Prostate gland (tissue), 2 donors: ENCODE measurements at places on chromosomes 11 and 22. TPM values are rescaled to one million over a fixed set of nuclear protein-coding genes. Genes with fewer than 3 reads are reported as not detected.
A peak's percentile ranks its signal among the peaks of the same experiment; 100 is the strongest.

DNA sequence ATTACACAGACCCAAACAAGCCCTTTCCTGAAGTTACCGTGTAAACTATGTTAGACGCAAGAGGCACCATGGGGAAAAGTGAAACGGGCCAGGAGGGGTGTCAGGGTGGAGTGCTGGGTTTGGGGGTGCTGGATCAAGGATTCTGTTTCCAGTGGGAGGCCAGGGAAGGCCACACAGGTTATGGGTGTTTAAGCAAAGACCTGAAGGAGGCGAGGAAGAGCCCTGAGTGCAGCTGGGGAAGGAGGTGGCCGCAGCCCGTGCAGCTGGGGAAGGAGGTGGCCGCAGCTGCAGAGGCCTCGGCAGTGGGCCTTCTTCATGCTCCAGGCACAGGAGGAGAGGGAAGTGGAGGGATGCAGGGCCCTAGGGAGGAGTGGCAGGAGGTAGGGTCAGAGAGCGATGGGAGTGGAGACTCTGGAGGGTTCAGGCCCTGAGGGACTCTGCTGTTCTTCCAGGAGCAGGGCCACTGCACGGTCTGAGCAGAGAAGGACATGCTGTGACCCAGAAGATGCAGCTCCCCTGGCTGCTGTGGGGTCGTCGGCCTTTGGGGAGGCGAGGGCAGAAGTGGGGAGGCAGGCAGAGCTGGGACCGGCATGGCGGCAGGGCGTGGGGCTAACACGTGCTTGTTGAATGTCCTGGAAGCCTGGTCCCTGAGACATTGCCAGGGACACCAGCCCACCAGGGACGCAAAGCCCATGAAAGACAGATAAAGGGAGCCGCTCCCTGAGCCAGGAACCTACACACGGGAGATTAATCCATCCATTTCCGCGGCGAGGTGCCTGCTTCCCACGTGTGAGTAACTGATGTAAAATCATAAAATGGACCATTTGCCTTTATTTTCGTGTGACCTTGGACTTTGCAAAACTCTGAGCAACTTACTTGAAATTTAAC lies 1049.1 kb downstream of the BRD1 start:
- no peak overlapping the region for H3K27ac ChIP-seq
- DNase-seq: no peak
- H3K4me1 ChIP-seq: no peaks in the 10 kb centered on the region
- no peak overlapping the region for H3K4me3 ChIP-seq

Gene TRIM34
- total RNA-seq: 10.3 TPM

GRCh38 chr11:121449626-121450025 lies 2.5 kb upstream of the SORL1 start:
- H3K4me3 ChIP-seq: no peak overlapping the region
- no peaks in the 10 kb centered on the region for H3K36me3 ChIP-seq
- no peak overlapping the region for H3K27ac ChIP-seq
- no peaks in the 10 kb centered on the region for H3K27me3 ChIP-seq

Gene CATSPERZ
- total RNA-seq: 44.3 TPM

- H3K27me3 ChIP-seq: peaks cover 2% of the 10 kb centered on the region
- no peak overlapping the region for H3K27ac ChIP-seq
- DNase-seq: no peak
These were observed 95.5 kb downstream of the SPATA19 start for GRCh38 chr11:133749841-133750240.

- DNase-seq: no peak
- H3K4me3 ChIP-seq: no peak overlapping the region
- no peak overlapping the region for H3K27ac ChIP-seq
- H3K4me1 ChIP-seq: no peaks in the 10 kb centered on the region
These were observed 106.1 kb downstream of the GGTLC2 start for GRCh38 chr22:22750335-22751042.

GRCh38 chr11:2267306-2267850 lies 3.0 kb downstream of the ASCL2 start:
- peak; percentile 3 for DNase-seq
- H3K27me3 ChIP-seq: no peaks in the 10 kb centered on the region
- H3K4me3 ChIP-seq: no peak overlapping the region
- H3K4me1 ChIP-seq: peaks cover 11% of the 10 kb centered on the region
- H3K27ac ChIP-seq: no peak overlapping the region

GRCh38 chr11:127843483-127844396 lies 743.6 kb downstream of the ETS1 start:
- no peak overlapping the region for H3K4me3 ChIP-seq
- no peak overlapping the region for H3K27ac ChIP-seq
- no peaks in the 10 kb centered on the region for H3K27me3 ChIP-seq
- no peaks in the 10 kb centered on the region for H3K4me1 ChIP-seq
- DNase-seq: peak; percentile 36

Gene PDXP
- total RNA-seq: 87.8 TPM

DNA sequence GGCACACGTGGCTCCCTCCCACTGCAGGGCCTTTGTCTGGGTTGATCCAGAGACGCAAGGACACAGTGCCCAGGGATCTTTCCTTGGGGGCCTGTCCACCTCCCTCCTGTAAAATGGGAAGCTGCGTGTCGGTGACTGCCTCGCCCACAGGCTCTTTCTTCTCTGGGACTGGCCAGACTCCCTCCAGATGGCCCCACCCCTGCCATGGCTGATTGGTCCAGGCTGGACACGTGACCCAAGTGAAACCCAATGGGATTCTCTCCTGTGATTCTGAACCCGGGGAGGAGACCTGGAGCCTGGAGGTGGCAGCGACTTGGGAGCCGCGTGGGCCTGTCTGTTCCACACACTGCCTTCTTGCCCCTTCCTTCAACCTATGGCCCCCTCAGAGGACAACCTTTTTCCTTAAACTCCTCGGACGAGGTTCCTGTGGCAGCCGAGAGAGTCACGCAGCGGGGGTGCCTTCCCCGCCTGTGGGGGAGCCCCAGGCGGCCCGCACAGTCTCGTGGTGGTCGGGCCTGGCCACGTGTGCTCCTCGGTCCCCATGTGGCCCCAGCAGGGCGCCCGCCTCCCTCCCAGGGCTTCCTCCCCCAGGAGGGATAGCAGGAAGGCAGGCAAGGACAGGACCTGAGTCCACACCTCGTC lies 12.4 kb upstream of the MPPED1 start:
- H3K4me1 ChIP-seq: no peaks in the 10 kb centered on the region
- no peaks in the 10 kb centered on the region for H3K27me3 ChIP-seq
- no peak overlapping the region for H3K4me3 ChIP-seq
- H3K27ac ChIP-seq: no peak overlapping the region
- no peak for DNase-seq

DNA sequence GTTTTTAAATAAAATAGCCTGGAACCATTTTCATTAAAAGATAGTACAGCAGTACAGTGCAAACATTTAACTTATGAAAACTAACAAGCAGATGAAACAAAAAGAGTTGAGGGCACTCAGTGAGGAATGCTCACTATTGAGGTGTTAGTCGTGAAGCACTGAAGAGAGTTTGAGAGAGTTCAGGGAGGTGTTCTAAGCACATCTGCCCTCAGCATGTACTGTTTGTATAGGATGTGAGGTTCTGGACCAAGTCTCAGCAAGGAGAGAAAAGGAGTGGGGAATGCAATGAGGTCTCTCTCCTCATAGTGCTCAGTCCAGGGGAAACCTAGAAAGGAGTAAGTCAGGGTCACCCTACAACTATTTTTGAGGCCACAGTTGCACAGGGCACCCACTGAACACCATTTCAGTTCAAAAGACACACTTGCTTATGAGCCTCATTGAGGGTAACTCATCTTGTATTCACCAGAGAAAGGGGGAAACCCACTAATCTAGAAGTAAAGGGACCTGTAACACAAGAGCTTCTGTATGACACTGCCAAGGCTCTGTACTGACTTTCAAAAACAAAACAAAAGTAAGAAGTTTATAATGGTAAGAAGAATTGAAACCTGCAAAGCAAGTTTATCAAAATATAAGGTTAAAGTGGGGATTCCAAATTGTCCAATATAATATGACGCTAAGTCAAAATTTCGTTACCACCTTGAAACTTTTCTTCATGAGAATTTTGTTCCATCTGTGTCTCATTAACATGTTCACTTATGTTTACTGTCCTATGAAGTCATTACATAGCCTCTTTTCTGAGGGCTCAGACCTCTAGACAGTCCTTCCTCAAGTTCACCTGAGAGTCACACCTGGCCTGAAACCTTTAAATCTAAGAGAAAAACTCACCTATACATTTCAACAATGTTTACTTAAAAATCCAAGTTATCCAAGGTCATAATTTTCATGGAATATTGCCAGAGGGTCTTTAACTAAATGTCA lies 275.3 kb downstream of the ETS1 start:
- no peak overlapping the region for H3K27ac ChIP-seq
- H3K27me3 ChIP-seq: no peaks in the 10 kb centered on the region
- H3K36me3 ChIP-seq: no peaks in the 10 kb centered on the region

- no peaks in the 10 kb centered on the region for H3K36me3 ChIP-seq
- H3K4me1 ChIP-seq: no peaks in the 10 kb centered on the region
- H3K4me3 ChIP-seq: no peak overlapping the region
- DNase-seq: no peak
These were observed 2238.8 kb downstream of the LRRC4C start for GRCh38 chr11:39220501-39221230.

- H3K27ac ChIP-seq: no peak overlapping the region
- no peaks in the 10 kb centered on the region for H3K27me3 ChIP-seq
- no peaks in the 10 kb centered on the region for H3K4me1 ChIP-seq
- no peak for DNase-seq
These were observed 2.2 kb downstream of the TNNT3 start for GRCh38 chr11:1921574-1922141.

Gene MOGAT2
- total RNA-seq: 4.1 TPM

Gene GRIA4
- not detected for total RNA-seq

- H3K36me3 ChIP-seq: no peaks in the 10 kb centered on the region
- H3K4me1 ChIP-seq: no peaks in the 10 kb centered on the region
- H3K27ac ChIP-seq: no peak overlapping the region
- no peaks in the 10 kb centered on the region for H3K27me3 ChIP-seq
- DNase-seq: no peak
These were observed 23.7 kb downstream of the SFI1 start for GRCh38 chr22:31520051-31520450.

DNA sequence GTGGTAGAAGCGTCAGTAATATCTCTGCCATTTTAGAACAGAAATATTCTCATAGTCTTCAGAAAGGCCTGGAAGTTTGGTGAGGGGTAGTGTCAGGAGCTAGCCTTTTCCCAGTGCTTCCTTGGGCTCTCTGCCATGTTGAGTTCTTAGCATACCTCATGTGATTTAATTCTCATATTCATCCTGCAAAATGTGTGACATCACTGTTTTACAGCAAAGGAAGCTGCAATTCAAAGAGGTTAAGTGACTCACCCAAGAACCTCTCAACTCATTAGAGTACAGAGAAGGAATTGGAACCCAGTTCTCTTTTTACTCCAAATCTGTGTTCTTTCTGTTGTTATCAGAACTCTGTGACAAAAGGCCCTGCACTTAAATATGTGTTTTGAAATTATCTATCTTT lies 72.1 kb downstream of the RNF169 start:
- no peaks in the 10 kb centered on the region for H3K27me3 ChIP-seq
- DNase-seq: no peak
- no peak overlapping the region for H3K4me3 ChIP-seq
- no peaks in the 10 kb centered on the region for H3K36me3 ChIP-seq
- H3K27ac ChIP-seq: no peak overlapping the region
- no peaks in the 10 kb centered on the region for H3K4me1 ChIP-seq

DNA sequence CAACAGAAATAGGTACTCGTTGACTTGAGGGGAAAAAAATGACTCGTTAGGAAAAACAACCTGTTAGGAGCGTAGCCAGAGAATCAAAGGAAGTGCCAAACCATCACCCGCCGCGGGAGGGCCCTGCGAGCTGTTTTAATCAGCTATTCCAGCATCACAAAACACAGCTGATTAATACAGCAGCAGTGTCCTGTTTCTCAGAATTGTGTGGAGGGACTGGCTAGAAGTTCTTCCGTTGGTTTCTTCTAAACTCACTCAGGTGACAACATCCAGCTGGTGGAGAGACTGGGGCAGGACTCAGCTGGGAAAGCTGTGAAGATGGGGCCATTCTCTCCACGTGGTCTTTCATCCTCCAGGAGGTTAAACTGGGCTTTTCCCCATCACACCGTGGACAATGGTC lies 28.0 kb downstream of the HSPA8 start:
- DNase-seq: no peak
- no peaks in the 10 kb centered on the region for H3K27me3 ChIP-seq
- no peaks in the 10 kb centered on the region for H3K36me3 ChIP-seq
- H3K27ac ChIP-seq: no peak overlapping the region

- peaks cover 3% of the 10 kb centered on the region for H3K36me3 ChIP-seq
- no peak overlapping the region for H3K4me3 ChIP-seq
- no peaks in the 10 kb centered on the region for H3K27me3 ChIP-seq
- no peak for DNase-seq
- no peak overlapping the region for H3K27ac ChIP-seq
- H3K4me1 ChIP-seq: no peaks in the 10 kb centered on the region
These were observed 55.6 kb downstream of the SPECC1L start for GRCh38 chr22:24326266-24326665.

GRCh38 chr11:932435-932834 lies 6.8 kb downstream of the AP2A2 start:
- H3K4me3 ChIP-seq: no peak overlapping the region
- DNase-seq: no peak
- no peak overlapping the region for H3K27ac ChIP-seq
- no peaks in the 10 kb centered on the region for H3K27me3 ChIP-seq
- no peaks in the 10 kb centered on the region for H3K36me3 ChIP-seq

GRCh38 chr11:9745411-9746211 lies 81.7 kb downstream of the SWAP70 start:
- no peak overlapping the region for H3K4me3 ChIP-seq
- H3K4me1 ChIP-seq: no peaks in the 10 kb centered on the region
- H3K27me3 ChIP-seq: no peaks in the 10 kb centered on the region
- DNase-seq: no peak

DNA sequence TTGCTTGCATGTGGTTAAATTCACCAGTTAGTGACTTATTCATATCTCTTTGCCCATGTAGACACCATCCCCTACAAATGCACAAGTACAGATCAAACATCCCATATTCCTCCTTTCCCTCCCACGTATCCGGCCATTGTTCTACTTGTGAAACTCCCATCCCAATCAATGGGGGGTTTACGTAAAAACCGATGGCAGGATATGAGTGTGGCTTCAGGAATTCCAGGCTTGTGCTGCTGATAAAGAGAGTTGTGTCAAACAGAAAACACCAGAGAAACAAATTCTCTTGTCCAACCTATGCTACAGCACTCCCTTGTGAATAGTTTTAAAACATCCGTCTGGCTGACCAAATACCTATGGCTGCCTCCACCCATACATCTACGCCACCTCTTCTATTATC lies 15.5 kb downstream of the FLI1 start:
- no peaks in the 10 kb centered on the region for H3K27me3 ChIP-seq
- no peak overlapping the region for H3K4me3 ChIP-seq
- H3K27ac ChIP-seq: no peak overlapping the region
- H3K36me3 ChIP-seq: no peaks in the 10 kb centered on the region

Gene C11orf86
- total RNA-seq: not detected

Gene CSF2RB
- total RNA-seq: 1.1 TPM

DNA sequence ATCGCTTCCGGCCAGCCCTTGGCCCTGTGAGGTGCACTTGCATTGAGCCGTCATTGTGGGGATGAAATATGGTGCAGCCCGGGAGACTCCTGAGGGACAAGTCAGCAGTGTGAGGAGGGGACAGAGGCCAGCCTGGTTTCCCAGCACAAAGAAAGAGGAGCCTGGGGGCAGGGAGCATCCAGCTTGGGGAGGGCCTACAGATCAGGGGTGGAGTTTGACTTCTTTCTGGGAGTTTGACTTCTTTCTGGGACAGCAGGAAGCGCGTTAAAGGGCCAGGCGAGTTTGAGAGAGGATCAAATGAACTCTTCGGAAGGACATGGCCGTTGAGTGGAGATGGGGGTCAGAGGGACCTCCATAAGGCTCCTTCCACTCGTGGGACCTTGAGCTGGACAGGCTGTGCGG lies 91.9 kb downstream of the LRRC32 start:
- H3K27ac ChIP-seq: no peak overlapping the region
- no peaks in the 10 kb centered on the region for H3K36me3 ChIP-seq
- no peak for DNase-seq
- H3K4me1 ChIP-seq: no peaks in the 10 kb centered on the region
- no peaks in the 10 kb centered on the region for H3K27me3 ChIP-seq
- no peak overlapping the region for H3K4me3 ChIP-seq
